SIG-M5 (cell line): ENCODE measurements at places on chromosomes 6 and 20.

- peak; percentile 35 for DNase-seq
These were observed 47.1 kb downstream of the DST start for GRCh38 chr6:56595490-56596122.

DNA sequence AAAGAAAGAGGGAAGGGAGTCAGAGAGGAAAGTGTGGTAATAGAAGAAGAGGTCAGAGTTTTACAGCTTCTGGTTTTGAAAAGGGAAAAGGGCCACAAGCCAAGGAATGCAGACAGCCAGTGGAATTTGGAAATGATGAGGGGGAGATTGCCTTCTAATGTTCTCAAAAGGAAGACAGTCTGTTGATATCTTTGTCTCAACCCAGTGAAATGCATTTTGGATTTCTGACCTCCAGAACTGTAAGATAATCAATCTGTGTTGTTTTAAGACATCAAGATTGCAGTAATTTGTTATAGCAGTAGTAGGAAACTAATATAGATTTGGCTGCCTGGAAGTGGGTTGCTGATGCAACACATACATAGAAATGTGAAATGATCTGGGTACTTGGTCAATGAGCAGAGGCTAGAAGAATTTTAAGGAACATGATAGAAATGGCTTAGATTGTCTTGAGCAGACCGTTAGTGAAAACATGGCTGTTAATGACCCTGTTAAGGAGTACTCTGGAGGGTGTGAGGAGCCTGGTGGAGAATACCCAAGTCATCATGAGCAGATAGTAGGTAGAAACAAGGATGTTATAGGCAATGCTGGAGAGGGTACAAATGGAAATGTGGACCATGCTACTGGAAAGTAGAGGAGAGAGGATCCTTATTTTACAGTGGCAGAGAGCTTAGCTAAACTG, 255.8 kb upstream of the RAB32 start:
- no peak for DNase-seq

GRCh38 chr6:14412026-14412425, 294.5 kb downstream of the CD83 start:
- DNase-seq = no peak

DNA sequence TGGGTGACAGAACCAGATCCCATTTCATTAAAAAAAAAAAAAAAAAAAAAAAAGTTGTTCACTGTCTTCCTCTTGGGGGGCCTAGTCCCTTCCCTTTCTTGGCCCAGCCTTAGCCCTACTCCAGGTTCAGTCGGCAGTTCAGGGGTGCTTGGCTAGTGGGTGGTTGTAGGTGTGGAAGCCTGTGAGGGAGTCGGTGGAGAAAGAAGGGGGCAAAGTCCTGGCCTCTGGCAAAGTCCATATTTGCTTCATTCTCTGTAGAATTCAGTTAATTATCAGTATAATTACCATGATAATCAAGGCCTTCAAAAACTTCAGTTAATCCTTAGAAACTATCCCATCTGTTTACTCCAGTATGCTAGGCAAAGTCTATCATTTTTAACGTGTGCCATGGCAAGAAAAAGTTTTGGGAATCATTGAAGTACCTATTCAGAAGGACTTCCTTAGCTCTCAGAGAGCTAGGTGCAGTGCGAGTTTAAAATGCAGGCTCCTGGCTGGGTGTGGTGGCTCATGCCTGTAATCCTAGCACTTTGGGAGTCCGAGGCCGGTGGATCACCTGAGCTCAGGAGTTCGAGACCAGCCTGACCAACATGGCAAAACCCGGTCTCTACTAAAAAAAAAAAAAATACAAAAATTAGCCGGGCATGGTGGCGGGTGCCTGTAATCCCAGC, 205.7 kb upstream of the ARG1 start:
- no peak for DNase-seq

- DNase-seq = no peak
These were observed 13.2 kb downstream of the CPNE5 start for GRCh38 chr6:36825994-36826393.

GRCh38 chr20:60007464-60007863, 49.2 kb downstream of the CDH26 start:
- DNase-seq = no peak

DNA sequence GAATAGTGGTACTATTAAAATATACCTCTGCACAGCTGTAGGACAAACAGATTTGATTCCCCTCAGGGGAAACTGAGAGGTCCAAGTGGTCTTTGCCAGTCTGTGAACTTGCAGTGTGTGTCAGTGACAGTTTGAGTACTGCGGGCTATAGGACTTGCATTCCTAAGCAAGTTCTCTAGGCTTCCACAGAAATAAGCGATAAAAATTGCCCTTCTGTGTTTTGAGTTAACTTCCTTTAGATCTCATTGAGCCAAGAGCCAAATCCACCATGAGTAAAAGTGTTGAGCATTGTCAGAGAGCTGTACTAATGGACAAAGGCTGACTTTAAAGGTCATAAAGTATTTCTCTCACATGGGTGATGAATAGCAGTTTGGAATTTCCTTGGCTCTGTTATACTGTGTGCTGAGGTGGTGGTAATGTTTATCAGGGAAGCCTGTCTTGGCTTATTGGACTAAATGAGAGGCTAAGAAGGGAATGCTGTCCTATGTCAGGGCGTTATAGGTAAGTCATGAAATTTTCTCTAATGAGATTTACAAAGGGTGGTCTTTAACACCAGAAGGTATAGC, 122.6 kb upstream of the MAP3K7 start:
- DNase-seq = no peak

GRCh38 chr6:32187009-32187709, 2.8 kb downstream of the PBX2 start:
- no peak for DNase-seq

GRCh38 chr6:358847-359246, 32.7 kb upstream of the IRF4 start:
- DNase-seq = no peak

GRCh38 chr6:148470606-148471465, 128.2 kb downstream of the SASH1 start:
- DNase-seq = no peak

DNA sequence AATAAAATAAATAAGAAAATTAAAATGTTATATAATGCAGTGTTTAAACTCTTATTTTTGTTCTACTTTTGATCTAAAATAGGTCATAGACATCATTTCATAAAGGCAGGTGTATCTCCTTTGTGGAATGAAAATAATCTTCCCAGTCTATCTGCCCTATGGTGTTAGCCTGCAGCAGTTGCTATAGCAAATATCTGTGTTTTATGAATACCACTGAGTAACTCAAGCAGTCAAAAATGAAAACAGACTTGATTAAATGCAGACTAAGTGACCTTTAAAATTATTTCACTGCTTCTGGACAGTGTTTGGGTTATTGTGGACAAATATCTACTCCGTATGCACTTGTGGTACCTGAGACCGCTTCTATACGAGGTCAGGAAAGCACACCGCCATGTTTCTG, 11.8 kb downstream of the HTR1B start:
- DNase-seq = no peak

- DNase-seq = no peak
These were observed 3.5 kb downstream of the LHFPL5 start for GRCh38 chr6:35808688-35809087.

GRCh38 chr6:168179133-168179532, 100.1 kb upstream of the FRMD1 start:
- no peak for DNase-seq

- DNase-seq = no peak
These were observed at the start of gene COL21A1 for GRCh38 chr6:56246881-56247653. TSS of gene COL21A1 (minus strand) at chr6:56247580. CDS start at chr6:56182618, 64,962 bp downstream.

- DNase-seq = no peak
These were observed 30.6 kb upstream of the LMBRD1 start for GRCh38 chr6:69827276-69827893.

GRCh38 chr6:13349811-13350506, 21.6 kb upstream of the TBC1D7 start:
- no peak for DNase-seq

- no peak for DNase-seq
These were observed 15.8 kb downstream of the PDE7B start for GRCh38 chr6:135867332-135867731.

- no peak for DNase-seq
These were observed 313.2 kb upstream of the RNF24 start for GRCh38 chr20:4328541-4328940.

GRCh38 chr20:61628901-61629601, 377.0 kb downstream of the CDH4 start:
- DNase-seq = no peak

DNA sequence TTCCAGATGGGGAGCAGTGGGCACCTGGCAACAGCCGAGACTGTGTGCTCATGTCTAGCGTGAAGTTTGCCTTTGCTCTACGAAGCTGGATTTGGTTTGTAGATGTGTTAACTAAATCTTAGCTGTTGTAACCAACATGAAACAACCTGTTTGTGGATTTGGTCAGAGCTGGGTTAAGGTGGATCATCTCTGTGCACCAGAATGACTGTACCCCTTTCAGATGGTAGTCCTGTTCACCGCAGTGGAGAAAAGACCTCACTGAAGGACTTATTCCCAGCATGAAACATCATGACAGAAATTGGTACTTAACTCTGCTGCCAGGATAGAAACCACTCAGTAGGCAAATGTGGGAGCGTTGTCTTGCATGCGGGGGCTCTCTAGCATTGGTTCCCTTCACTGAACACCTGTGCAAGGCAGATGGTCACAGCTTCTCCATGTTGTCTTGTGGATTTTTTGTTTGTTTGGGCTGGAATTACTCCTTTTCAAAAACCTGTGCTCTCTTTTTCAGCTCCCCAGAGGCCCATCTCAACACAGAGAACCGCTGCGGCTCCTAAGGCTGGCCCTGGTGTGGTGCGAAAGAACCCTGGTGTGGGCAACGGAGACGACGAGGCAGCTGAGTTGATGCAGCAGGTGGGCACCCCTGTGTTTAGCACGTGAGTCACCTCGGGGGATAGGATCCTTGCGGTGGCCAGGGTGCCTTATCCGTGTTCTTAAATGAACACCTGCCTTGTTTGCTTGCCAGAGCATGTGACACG, 19.3 kb upstream of the EFCAB8 start:
- no peak for DNase-seq

DNA sequence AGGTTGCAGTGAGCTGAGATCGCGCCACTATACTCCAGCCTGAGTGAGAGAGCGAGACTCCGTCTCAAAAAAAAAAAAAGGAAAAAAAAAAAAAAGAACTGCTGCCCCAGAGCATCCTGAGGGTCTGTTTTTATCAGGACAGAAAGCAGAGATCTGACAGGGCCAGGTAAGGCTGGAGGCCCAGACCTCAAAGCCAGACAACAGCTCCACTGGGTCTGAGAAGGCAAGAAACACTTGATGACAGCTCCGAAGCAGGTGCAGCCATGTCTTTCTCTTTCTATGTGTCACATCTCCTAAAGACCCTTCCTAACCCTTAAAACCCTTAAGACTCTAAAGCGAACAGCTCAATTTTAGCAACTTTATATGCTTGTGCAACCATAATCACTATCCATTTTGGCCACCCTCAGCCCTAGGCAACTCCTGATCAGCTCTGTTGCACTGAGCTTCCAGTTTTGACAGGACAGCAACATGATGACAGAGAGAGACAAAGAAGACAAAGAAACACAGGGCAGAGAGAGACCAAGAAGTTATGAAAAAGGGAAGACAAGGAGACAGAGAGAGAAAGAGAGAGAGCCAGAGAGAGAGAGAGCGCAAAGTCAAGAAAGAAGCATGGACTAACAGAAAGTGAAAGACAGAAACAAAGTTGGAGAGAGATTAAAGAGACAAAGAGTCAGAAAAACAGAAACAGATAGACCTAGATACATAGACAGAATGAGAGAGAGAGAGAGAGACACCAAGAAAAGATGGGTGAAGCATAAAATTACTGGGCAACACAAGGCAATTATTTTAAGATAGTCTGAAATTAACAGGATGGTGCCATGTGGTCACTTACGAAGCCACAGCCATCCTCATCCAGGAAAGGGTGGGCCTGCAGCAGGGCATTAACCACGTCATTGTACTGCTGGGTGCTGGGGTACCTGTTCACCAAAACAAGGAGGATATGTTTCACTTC, 39.2 kb downstream of the SAMD3 start:
- no peak for DNase-seq

GRCh38 chr6:85556992-85557668, 36.5 kb downstream of the SNX14 start:
- DNase-seq = no peak

GRCh38 chr6:46276576-46277142, 105.9 kb upstream of the ENPP5 start:
- no peak for DNase-seq

DNA sequence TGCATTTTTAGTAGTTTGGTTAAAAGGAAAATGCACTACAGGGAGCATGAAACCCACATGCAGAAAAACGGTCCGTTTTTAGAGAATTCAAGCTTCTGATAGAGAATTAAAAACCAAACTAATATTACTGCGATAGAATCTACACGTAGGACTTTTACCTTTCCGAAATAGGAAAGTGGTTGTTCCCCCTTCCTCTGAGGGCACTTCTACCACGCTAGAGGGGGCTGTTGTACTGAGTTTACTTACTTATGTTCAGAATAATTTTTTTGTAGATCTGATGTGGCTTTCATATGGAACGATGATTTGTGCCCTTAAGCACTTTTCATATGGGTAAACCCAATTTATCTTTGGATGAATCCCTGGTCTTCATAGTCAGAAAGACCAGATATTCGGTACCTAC, 264.3 kb upstream of the PLN start:
- no peak for DNase-seq

DNA sequence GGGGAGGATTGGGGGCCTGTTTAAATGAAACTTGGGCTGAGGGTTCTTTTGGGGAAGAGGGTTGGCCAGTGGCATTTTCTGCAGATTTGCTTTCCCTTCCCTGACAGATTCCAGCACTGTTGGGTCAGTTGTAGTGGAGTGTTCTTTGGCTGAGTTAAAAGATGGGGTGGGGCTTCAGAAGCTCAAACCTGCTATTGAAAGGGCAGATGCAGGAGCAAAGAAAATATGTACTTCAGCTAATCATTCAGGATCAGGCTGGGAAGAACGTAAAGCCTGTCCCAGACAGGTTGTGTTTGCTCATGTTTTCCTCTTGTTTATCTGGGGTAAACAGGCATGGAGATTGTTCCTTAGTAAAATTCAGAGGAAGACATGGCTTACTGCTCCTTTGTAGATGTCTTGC, 2.5 kb downstream of the SASH1 start:
- no peak for DNase-seq

DNA sequence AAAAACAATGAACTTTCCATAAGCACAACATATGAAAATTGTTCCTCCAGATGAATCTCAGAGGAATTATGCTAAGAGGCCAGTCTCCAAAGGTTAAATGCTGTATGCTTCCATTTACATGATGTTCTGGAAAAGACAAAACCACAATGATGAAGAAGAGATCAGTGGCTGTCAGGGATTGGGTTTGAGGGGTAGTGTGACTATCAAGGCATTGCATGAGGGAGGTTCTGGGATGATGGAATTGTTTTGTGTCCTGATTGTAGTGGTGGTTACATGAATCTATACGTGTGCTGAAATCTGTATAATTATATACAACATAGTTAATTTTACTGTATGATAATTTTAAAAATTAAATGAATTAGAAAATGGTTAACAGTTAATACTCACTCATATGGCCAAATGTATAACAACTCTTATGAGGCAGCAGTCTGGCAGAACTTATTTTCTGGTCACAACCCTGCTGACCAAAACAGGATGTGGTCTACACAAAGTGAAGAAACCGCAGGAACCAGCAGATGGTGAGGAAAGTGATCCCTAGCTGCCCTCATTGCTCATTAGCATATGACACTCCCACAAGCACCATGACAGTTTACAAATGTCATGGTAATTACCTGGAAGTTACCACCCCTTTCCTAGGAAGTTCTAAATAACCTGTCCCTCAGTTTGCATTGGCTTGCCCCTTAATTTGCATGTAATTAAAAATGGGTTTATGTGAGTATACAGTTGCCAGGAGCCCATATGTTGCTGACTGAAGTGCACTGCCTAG, 31.9 kb downstream of the NSFL1C start:
- peak; percentile 60 for DNase-seq

- DNase-seq = no peak
These were observed 8.1 kb upstream of the BPI start for GRCh38 chr20:38295811-38296210.
